Glomerular endothelial cell (primary cell): ENCODE measurements at places on chromosomes 1 and 21. TPM values are rescaled to one million over a fixed set of nuclear protein-coding genes. Genes with fewer than 3 reads are reported as not detected.

The TENT5C gene
- 0.41 and 0.92 TPM in 2 replicates for total RNA-seq

The DPT gene
- not detected in 2 replicates for total RNA-seq

The VWA5B1 gene
- not detected in 2 replicates for total RNA-seq

The APOBEC4 gene
- total RNA-seq = not detected in 2 replicates

The LINGO4 gene
- not detected in 2 replicates for total RNA-seq

The TMCO1 gene
- 47.3 and 50.1 TPM in 2 replicates for total RNA-seq

The ACKR1 gene
- 0.06 TPM in 1 of 2 replicates, not detected in the other for total RNA-seq

The FCER1G gene
- total RNA-seq = 1.7 TPM in 1 of 2 replicates, not detected in the other

The OR2L5 gene
- not detected in 2 replicates for total RNA-seq

The RUNX3 gene
- 0.06 TPM in 1 of 2 replicates, not detected in the other for total RNA-seq

The SPOCD1 gene
- 48.2 and 70.0 TPM in 2 replicates for total RNA-seq

The DISP1 gene
- 1.6 and 3.2 TPM in 2 replicates for total RNA-seq

The NPR1 gene
- 4.2 and 13.0 TPM in 2 replicates for total RNA-seq

The GJB3 gene
- 0.35 and 0.87 TPM in 2 replicates for total RNA-seq

The S100A3 gene
- total RNA-seq = 6.8 and 6.9 TPM in 2 replicates

The ZNF683 gene
- total RNA-seq = not detected in 2 replicates

The E2F2 gene
- total RNA-seq = 0.10 and 0.82 TPM in 2 replicates

The PCAT6 gene
- total RNA-seq = 6.0 TPM in 1 of 2 replicates, not detected in the other

The OR10Z1 gene
- total RNA-seq = not detected in 2 replicates

The CD5L gene
- total RNA-seq = not detected in 2 replicates

The CDC42 gene
- 349 and 429 TPM in 2 replicates for total RNA-seq

The KANK4 gene
- total RNA-seq = not detected in 2 replicates

The RIPK4 gene
- total RNA-seq = 1.9 and 5.7 TPM in 2 replicates

The XPR1 gene
- 24.2 and 27.7 TPM in 2 replicates for total RNA-seq

The LY9 gene
- not detected in 2 replicates for total RNA-seq

The PLEKHG5 gene
- total RNA-seq = 44.9 and 63.7 TPM in 2 replicates

The SAMD11 gene
- 2.0 TPM in 1 of 2 replicates, not detected in the other for total RNA-seq

The RLF gene
- total RNA-seq = 11.0 and 11.4 TPM in 2 replicates

The PRR9 gene
- not detected in 2 replicates for total RNA-seq
